ENCODE measurements at places on chromosomes 4 and X.

GRCh38 chr4:28369499-28369898, 1508.9 kb downstream of the STIM2 start:
- DNase-seq = no peak

GRCh38 chr4:79623021-79623870, 215.2 kb upstream of the GK2 start:
- DNase-seq = no peak

GRCh38 chrX:154043003-154043763, 23.5 kb upstream of the IRAK1 start:
- DNase-seq = no peak

- DNase-seq = no peak
These were observed 754 bp upstream of the KLF3 start for GRCh38 chr4:38663090-38663800.

DNA sequence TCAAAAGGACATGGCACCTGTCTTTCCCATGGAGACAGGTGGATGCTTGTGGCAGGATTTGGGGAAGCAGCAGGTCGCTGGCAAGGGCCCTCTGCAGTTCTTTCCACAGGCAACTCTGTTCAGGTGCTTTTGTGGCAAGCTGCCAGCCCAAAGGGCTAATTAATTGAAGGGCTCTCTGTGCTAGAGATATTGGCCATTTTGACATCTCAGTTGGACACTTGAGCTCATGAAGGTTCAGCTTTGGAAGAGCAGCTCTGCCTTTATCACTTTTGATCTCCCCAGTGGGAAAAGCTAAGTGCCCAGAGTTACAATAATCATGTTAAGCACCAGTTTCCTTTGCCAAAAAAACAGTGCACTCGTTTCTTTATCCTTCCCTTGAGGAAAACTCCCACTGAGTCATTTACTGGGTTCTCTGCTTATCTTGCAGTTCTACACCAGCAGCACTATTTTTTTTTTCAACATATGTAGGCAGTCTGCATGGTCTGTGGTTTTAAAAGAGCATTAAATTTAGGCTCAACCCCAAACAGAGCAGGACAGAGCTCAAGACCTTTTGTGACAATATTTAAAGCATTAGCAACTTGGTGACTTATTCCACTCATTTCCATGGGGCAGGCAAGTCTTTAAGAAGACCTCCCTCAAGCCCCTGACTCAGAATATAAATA, 336.4 kb upstream of the RASGEF1B start:
- DNase-seq = no peak

- DNase-seq = no peak
These were observed 1.4 kb upstream of the ZFX start for GRCh38 chrX:24148121-24148520.

DNA sequence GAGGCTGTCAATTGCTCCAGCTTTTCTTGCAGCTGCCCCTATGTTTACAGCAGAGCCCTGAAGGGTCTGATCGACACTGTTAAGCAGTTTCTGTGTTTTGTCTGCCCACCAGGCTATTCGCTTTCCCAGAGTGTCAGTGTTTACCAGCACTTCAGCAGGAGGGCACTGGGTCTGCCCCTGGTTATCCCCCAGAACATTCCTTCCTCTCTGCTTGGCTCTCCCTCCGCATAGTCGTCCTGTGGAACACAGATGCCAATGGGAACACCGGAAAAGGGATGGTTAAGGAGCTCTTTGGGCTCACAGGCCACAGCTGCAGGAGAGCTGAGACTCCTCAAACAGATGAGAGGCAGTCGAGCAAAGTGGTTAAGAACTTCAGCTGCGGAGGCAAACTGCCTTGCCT, 71.3 kb upstream of the FBXW7 start:
- no peak for DNase-seq

DNA sequence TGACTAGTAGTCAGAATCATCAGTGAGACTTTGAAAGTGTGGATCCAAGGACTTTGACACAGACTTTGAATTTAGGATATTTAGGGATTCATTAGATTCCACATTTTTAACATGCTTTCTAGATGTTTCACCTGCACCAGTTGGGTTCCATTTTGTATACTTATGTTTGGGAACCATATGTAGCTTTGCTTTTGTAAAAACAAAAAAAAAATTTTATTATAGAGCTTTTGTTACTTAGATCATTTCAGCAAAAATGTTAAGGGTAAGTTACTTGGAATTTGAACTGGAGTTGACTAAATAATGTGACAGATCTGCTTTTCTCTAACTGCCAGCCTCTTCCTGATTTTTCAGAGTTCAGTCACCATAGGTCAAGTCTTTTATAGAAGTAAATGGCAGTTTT, 14.6 kb downstream of the PDLIM5 start:
- no peak for DNase-seq

DNA sequence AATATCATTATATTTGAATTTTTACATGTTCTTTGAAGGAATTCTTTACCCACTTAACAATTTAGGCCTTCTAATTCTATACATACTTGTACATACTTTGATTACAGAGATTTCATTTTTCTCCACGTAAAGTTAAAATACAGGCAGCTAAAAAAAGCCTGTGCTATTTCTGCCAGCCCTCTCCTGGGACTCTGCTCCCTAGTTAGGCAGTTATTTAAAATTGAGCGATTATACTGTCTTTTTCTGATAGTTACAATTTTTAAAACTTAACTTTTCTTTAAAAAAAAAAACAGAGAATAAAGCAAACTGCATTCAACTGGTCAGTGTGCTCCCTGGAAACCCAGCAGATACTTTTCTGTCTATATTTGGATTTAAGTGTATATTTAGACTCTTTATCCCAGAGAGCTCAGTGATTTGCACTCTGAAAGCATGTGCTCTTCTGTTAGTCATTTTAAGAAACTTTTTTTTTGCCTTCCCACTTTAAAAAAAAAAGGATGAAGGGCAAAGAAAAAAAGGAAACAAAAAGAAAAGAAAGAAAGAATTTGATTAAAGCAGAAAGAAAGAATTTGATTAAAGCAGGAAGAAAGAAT, 18.1 kb upstream of the FAM241A start:
- DNase-seq = no peak

GRCh38 chr4:168725930-168726329, 229.1 kb downstream of the PALLD start:
- no peak for DNase-seq

DNA sequence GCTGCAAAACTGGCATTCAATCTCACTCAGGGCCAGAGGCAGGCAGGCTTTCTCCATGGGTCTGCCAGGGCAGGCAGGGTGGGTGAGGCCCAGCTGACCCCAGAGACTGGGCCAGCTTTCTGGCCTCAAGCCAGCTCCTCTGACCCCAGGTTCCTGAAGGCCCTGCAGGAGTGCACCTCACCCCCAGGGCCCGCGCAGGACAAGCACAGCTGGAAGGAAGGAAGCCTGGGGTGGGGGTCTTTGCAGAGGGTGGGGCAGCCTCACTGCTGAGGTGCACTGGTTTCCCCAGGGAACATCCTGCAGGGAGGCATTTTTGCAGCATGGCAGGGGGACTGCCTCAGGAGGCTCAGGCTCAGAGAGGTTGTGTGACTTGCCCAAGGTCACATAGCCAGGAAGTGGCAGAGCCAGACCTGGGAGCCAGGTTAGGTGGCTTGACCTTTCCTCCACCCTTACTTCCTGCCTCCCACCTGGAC, 31.5 kb upstream of the AFAP1 start:
- DNase-seq = no peak

DNA sequence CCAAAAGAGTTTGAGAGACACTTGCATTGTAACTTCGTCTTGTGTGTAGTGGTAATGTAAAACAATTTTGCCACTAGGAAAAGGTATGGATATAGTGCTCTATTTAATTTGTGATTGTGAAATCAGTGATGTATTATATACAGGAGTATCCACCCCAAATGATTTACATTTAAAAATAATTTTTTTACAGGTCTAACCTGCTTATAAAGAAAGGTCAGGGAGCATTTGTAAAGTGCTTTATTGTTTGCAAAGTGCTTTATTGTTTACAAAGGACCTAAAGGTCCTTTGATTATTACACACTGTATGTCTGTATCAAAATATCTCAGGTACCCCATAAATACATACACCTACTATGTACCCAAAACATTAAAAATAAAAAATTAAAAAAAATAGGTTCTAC, 70.3 kb downstream of the DCK start:
- no peak for DNase-seq

All from glomerular endothelial cell (primary cell).